Hematopoietic multipotent progenitor cell treated with erythropoietin and hydrocortisone succinate and interleukin-3 and kit ligand, for 6 days (in vitro differentiated cells): ENCODE measurements at places on chromosomes 4 and X.

GRCh38 chr4:67131224-67131623 lies 414.1 kb downstream of the CENPC start:
- no peak for DNase-seq

GRCh38 chr4:42490015-42490414 lies 92.7 kb downstream of the SHISA3 start:
- DNase-seq = no peak

GRCh38 chrX:16418650-16419049 lies 231.3 kb upstream of the S100G start:
- DNase-seq = no peak

DNA sequence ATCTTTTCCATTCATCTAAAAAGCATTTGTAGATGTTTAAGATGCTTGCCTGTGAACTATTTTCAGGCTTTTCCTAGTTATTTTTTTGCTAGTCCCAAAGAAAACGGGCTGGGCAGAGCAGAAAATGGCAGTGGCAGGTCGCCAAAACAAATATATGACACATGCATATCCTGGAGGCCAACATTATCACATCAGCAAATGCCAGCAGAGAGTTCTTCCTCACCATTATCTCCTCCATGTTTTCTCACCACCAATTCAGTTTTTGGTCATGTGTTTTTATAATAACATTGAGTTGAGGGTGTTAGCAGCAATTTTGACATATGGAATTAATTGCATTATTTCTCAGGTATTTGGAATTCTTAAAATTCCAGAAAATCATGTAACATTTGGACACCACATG lies 97.9 kb upstream of the EOLA2 start:
- no peak for DNase-seq

GRCh38 chr4:124386163-124386562 lies 326.4 kb downstream of the ANKRD50 start:
- no peak for DNase-seq

- DNase-seq = no peak
These were observed 61.1 kb downstream of the RGS12 start for GRCh38 chr4:3353752-3354454.

- DNase-seq = no peak
These were observed 22.6 kb downstream of the FGFRL1 start for GRCh38 chr4:1033840-1034551.

GRCh38 chr4:77500801-77501200 lies 104.8 kb upstream of the CXCL13 start:
- DNase-seq = no peak

DNA sequence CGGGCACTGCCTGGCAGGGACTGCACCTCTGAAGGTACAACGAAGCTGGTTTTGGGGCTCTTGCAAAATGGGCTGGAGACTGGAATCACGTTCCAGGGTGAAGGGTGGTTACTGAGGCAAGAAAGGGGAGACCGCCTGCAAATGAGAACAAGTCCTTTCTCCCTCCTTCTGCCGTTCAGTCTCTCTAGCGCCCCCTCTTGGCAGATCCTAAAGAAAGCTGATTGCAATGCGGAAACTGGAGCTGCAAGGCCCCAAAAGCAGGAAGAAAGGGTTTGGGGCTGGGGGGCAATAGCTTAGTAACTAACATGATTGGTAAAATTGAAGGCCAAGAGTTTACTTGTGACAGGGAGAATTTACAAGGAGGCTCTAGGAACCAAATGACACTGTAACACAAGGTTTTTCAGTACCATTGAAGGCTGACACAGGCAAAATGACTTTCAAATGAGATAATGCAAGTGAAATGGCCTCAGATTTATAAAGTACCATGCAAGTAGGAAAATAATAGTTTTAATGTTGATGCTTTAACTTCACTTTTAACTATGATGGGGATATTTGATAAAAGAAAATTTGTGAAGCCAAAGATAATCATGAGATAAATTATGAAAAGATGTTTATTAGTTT lies 222.7 kb upstream of the HAND2 start:
- peak; percentile 61 for DNase-seq

DNA sequence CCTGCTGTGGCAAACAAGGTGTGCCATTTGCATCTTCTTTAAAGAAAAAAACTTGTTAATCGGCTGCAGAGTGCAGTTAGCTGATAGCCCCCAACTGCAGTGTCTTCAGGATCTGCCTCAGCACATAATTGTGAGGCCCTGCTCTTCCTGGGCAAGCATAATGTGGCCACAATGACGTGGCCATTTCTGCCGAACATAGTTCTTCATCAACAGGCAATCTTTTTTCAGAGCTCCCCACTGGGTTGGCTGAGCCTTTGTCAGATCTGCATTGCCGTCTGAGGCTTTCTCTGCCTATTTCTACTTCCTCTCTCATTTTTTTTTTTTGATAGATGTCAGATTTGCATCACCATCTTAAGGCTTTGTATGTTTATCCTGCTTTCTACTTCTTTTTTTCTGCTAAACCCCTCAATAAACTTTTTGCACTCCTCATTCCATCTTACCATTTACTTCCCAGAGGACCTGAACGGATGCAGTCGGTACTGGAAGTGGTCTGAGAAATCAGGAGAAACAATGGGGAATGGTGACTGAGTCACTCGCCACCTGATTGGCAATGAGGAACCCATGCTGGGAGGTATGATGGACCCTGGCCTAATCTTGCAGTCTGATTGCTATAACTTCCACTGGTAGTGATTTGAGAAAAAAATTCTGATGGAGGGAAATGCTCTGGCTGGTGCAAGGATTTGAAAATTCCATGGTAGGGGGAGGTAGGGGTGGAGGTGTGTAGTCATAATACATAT lies 21.2 kb upstream of the TAB3 start:
- DNase-seq = peak; percentile 77

- DNase-seq = no peak
These were observed 3.8 kb downstream of the GABRE start for GRCh38 chrX:151970661-151971060.

GRCh38 chr4:43556262-43556661 lies 663.7 kb downstream of the GRXCR1 start:
- no peak for DNase-seq

DNA sequence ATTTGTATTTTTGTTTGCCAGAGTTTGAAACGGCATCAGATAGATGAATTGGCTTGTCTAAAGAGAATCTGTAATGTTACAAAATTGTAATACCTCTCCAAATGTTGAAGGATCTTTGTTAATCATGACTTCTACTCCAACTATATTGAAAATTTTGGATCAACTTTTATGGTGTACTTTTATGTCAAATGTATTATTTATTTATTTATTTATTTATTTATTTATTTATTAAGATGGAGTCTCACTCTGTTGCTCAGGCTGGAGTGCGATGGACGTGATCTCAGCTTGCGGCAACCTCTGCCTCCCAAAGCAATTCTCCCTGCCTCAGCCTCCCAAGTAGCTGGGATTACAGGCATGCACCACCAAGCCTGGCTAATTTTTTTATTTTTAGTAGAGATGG lies 36.0 kb downstream of the RPA4 start:
- no peak for DNase-seq

DNA sequence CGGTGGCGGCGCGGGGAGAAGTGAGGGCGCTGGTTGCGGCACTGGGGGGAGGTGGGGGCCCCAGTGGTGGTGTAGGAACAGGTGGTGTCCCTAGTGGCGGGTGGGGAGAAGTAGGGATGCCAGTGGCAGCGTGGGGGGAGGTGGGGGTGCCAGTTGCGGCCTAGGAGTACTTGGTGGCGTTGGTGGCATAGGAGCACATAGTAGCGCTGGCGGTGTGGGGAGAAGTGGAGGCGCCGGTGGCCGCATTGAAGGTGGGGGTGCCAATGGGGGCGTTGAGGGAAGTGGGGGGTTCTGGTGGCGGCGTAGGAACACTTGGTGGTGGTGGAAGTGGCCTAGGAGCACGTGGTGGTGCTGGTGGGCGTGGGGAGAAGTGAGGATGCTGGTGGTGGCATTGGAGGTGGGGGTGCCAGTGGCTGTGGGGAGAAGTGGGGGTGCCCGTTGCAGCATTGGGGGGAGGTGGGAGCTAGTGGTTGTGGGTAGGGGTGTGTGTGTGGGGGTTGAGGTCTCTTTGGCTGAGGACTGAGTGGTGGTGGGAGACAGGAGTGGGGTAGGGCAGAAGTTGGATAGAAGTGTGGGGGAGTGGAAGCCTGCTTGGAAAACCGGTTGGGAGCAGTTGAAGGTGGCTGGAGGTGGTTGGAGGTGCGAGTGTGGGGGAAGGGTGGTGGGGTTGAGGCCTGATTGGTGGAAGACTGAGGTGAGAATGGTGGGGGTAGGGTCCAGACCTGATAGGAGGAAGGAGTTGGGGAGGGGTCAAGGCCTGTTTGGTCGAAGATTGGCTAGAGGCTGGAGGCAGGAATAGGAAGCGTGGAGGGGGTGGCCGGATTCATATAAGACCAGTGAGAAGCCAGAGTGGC lies 1.1 kb downstream of the GCNA start:
- DNase-seq = no peak

DNA sequence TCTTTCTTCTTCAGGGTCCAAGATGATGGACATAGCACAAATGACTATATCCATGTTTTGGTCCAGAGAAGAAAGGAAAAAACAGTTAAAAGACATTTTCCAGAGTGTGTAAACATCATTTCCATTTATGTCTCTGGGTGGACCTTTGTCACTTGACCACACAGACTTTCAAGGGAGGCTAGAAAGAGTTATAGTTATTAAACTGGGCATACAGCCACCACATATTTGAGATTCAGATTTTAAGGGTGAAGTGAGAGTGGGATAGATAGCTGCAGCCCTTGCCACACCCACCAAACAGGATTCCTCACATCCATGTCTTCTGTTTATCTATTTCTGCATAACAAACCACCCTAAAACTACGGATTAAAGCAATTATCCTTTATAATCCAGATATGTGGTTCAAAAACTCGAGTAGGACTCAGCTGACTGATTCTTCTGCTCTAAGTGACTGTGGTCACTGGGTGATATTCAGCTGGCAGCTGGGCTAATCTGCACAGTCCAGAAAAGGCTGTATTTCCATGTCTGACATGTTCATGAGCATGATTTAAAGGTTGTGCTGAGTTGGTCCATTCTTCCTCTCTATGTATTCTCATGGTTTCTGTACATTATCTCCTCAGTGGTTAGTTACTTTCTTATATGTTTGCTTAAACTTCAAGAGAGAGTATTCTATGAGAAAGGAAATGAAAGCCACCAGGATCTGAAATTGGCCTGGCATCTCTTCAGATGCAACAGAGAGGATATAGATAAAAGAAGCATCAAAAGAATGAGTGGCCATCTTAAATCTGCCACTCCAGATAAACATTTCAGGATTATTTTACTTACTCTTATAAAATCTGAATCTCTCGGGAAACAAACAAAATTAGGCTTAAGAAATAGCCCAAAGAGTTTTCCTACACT lies 459.8 kb upstream of the CTSO start:
- no peak for DNase-seq

- DNase-seq = peak; percentile 95
These were observed at the start of gene NEK1 for GRCh38 chr4:169611991-169612870. NEK1 (minus strand) TSS chr4:169612583; CDS start chr4:169602630, 9,953 bp downstream.

- no peak for DNase-seq
These were observed 512.6 kb upstream of the FAM241A start for GRCh38 chr4:111632641-111633151.

DNA sequence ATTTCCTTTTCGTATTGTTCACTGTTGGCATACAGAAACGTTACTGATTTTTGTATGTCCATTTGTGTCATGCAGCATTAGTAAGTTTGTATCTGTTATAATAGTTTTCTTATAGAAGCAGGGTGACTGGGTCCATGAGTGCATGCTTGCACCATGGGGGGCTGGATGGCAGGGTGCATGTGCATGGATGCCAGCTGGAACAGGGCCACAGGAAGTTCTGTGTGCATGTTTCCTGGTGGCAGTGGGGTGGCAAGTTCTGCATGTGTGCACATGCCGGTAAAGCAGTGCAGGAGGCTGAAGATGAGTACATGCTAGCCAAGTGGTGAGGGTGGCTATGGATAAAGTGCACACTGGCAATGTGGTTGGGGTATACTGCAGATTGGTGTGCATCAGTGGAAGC lies 468.0 kb upstream of the KLHL4 start:
- no peak for DNase-seq

DNA sequence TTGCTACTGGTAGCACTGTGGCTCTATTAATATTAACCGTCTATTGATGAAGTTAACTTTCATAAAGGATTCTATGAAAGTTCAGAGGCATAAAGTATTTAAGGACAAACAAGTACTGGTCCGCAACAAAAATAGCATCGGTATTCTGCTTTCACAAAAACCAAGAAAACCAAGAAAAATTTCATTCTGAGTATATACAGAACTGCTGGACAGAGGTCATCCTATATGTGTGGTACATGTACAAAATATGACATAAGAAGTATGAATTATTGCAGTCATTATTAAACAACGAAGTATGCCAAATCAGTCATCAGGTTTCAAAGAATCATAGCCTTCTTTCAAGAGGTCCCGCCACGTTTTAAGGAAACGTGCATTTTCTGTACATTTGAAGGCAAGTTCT lies 2.4 kb downstream of the C4orf46 start:
- no peak for DNase-seq

- no peak for DNase-seq
These were observed 585.7 kb downstream of the TLL1 start for GRCh38 chr4:166458756-166459155.

DNA sequence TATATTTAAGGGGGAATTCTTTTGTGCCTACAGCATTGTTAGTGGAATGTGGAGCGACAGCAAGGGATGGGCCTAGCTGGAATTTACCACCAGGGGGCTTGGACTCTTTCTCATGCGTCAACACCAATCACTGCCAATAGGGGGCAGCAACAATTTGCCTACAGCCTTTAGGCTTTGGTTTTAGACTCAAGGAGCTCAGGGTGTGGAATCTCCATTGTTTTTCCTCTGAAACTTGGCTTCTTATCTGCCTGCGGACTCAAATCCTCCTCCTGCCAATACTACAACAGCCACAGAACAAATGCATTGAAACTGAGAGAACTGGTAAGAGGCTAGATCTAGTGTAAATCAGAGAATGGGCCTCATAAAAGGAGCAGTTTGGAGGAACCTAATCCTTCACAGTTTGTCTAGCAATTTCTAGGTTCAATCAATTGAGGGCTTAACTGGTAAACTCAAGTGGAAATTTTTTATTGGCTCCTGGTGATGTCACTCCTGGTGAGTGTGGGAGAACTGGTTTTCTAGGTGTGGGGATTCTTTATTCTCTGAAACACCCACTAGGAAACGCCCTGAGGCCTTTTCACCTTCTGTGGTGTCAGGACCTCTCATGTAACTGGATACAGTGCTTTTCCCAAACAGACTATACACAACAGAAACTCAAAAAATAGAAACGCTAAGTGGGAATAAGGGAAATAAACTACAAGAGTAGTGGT lies 27.9 kb upstream of the TMSB4X start:
- peak; percentile 86 for DNase-seq

DNA sequence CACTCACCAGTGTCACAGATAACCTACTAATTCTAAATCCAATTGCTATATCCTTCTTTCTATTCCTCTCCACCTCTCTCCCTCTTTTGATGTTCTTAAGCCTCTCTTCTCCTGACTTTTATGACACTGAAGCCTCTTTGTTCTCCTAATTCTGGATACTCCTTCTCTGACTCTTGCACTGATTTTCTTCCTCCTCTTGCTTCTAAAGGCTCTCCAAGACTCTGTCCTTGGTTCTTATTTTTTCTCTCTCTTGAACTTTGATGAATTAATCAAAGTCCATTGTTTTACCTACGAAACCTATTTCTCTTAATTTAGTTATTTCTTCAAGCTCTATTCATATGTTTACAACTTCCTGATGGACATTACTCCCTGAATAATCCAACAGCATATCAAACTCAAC lies 95.7 kb upstream of the TSPAN7 start:
- DNase-seq = no peak
